NCI-H1930 (cell line): ENCODE measurements at places on chromosomes 1 and 21.

GRCh38 chr1:161265305-161265704 is 6.8 kb downstream of the PCP4L1 start:
- DNase-seq: no peak

DNA sequence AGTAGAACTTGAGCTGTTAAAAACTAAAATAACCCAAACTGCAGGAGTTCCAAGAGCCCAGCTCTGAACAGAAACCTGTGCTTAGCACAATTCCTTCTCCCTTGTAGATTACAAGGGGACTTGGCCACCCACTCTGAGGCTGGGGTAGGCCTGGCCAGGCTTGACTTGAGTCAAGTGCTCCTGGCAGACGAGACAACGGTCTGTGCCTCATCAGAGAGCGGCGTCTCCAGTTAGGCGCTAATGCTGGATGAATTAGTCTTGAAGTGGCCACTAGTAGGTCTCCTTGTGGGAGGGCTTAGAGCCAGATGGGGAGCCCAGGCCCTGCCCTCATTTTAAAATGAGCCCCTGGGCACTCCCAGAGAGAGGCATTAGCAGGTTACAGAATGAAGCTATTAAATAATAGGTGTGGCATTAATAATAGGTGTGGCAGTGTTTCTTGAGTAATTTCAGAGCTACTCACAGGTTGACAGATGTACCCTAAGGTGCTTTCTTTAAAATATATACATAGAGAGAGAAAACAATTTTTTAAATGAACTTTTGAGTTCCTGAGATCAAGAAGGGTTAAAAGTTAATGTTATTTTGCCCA is 1.1 kb downstream of the EEIG2 start:
- DNase-seq: no peak

GRCh38 chr1:243542739-243543415 is 287.0 kb downstream of the SDCCAG8 start:
- DNase-seq: no peak

DNA sequence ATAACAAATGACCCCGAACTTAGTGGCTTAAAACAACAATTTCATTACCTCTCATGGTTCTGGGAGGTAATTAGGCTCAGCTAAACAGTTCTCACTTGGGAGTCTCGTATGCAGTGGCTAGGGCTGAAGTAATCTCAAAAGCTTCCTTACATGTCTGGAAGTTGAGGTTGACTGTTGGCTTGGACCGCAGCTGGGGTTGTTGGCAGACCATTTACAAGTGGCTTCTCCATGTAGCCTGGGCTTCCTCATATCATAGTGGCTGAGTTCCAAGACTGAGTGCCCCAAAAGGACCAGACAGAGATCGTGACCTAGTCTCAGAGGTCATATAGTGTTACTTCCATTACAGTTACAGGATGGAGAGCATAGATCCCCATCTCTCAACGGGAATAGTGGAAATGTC is 2.4 kb upstream of the POGZ start:
- DNase-seq: no peak

DNA sequence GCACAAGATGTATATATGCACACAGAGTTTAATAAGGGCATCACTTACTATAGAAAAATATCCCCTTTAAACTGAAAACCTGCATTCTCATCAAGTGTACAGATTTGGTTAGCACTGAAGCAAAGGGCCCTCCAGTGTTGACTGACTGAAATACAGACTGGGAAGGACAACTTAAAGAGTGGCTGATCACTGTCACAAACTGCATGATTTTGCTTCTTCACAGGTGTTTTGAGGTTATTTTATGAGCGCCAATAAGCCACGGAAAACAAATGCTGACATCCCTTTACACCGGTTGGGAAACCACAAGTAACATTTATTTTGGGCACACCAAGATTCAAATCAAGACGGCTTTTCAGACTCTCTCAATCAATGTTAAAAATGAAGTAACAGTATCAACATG is 30.9 kb upstream of the RAP1GAP start:
- DNase-seq: no peak

DNA sequence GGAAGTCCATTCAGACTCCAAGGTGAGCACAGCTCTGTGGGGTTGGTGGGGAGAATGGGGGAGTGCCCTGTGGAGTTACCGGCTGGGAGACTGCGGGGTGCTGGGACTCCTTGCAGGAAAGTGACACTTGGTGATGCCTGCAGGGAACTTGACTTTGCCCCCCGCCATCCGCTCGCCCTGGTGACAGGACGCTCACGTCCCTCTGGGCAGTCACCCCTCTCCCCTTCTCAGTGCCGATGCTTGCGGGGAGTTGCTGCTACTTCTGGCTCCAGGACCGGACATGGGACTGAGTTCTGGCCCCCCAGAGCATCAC is 209.5 kb upstream of the C1orf174 start:
- DNase-seq: no peak

GRCh38 chr1:214380396-214380795 is 99.4 kb downstream of the SMYD2 start:
- no peak for DNase-seq
